ENCODE measurements at places on chromosomes 2 and 18.
A peak's percentile ranks its signal among the peaks of the same experiment; 100 is the strongest.

DNA sequence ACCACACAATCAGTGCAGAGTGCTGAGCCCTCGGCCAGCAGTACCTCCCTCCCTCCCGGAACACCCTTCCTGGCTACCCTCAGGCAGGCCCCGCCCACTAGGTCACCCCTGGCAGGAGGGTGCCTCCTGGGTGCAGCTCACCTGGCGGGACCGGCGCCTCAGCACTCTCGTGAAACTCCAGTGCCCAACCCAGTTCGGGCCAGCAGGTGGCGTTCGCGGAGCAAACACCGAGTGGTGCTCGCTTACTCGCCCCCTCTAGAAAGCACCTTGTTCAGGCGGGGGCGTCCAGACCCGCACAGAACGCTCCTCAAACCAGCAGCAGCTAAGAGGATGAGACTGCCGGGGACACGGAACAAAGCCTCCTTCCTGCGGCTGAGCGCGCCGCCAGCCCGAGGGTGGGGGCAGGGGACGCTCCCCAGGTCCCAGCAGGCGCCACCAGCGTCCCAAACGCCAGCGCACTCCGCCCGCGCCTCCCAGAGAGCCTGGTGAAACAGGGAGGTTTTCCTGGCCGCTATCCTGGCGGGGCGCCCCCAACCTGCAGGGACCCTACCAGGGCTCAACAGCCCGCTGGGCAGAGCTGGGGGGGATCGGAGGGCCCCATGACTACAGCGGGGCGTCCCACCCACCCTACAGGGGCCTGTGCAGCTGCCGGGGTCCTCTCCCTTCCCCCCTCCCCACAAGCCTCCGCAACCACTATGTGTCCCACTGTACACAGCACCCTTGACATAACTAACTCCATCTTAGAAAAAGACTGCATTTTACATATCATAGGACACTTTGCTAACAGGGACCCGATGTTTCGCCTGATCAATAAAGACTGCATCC, 44.7 kb downstream of the MRPS5 start:
- DNase-seq: peak; percentile 16

- no peak for DNase-seq
Measured at GRCh38 chr2:171579481-171579880, 57.2 kb downstream of the CYBRD1 start.

DNA sequence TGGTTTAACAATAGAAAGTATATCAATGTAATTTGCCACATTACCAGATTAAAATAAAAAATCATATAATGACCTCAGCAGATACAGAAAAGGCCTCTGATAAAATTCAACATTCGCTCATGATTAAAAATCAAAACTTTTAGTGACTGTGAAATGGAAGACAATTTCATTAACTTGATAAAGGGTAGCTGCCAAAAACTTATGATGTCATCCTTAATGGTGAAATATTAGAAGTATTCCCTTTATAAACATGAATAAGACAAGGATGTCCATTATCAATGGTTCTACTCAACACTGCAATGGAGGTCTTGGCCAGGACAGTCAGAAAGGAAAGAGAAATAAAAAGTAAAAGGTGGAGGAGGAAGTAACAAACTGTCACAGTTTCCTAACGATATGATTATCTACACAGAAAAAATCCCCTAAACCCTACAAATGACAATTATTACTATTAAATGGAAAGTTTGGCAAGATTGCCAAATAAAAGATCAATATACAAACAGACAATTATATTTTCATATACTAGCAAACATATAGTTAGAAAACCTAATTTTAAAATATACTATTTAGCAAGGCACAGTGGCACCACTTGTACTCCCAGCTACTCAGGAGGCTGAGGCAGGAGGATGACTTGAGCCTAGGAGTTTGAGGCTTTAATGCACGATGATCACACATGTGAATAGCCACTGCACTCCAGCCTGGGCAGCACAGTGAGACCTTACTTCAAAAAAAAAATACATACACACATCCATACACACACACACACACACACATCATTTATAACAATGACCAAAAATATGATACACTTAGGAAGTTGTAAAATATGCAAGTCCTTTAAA, 12.8 kb downstream of the METTL8 start:
- DNase-seq: no peak

GRCh38 chr2:25323042-25323514, 18.6 kb downstream of the DNMT3A start:
- DNase-seq: no peak

GRCh38 chr2:99854236-99854852, 288.0 kb downstream of the AFF3 start:
- DNase-seq: no peak

GRCh38 chr2:74066491-74067203, 81.1 kb downstream of the BOLA3 start:
- no peak for DNase-seq

GRCh38 chr18:60021556-60021955, 121.8 kb downstream of the PMAIP1 start:
- no peak for DNase-seq

DNA sequence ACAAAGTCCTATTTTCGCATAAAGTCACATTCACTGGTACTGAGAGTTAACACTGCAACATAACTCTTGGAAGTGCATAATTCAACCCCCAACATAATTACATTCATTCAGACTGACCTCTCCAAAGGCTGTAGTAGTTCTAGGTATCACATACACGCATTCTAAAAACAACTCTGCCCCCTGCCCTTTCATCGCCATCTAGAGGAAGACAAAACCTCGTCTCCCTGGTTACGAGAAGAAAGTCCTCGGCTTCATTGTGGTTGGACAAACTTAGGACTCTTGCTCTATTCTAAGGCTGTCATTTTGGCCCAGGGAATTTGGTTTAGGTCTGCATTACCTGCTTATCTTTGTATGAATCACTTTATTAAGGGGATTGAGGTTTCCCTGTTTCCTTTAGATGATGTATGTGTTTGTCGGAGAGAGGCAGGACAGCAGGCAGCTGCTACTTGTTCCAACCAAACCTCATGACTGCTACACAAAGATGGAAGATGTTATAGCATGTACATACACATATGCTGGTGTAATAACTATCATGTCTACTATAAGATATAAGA, 215.4 kb upstream of the NRXN1 start:
- no peak for DNase-seq

DNA sequence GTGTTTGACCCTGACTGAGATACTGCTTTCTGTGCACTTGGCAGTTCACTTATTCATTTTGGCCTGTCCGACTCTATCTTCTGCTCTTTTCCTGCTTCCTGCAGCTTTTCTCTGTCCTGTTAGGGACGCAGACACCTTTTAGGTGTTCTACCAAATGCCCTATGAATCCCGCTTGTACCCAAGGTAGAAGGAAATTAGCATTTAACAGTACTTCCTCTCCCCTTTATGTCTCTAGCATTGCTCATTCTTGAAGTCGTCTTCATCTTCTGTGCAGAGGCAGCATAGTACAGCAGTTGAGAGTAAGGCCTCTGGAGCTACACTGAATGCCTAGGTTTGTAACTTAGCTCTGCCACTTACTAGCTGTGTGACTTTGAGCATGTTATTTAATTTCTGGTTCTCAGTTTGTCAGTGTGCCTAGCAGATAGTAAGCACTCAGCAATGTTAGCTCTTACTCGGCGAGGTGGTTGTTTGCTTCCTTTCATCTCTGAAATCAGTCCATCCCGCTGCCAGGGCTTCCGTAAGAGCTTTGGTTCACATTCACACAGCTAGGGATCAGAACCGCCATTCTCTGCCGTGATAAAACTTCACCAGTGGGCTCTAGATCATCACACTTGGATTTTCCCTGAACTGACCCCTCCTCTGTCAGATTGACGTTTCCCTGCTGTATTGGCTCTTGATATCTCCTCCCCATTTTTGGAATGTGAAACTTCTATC, 1.4 kb downstream of the CCT7 start:
- DNase-seq: no peak

DNA sequence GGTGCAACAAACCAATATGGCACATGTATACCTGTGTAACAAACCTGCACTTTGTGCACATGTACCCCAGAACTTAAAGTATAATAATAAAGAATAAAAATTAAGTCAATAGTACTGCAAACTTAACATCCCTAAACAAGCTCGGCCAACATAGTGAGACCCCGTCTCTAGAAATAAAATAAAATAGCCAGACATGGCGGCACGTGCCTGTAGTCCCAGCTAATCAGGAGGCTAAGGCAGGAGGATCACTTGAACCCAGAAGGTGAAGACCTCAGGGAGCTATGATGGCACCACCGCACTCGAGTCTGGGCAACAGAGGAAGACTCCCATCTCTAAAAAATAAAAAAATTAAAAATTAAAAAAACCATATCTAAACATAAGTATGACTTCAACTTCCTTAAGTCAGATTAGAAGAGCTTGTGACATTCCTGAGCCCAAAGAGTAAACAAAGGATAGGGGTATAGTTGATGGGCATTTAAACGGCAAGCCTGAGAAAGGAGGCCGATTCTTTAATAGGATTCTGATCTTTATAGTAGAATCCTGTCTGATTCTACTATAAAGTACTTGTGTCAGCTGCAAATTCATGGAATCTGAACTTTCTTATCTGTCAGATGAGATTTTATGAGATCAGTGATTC, 1.6 kb downstream of the FAM124B start:
- no peak for DNase-seq

- DNase-seq: peak; percentile 20
Measured at GRCh38 chr18:63317982-63318888, 1.3 kb downstream of the BCL2 start.

- DNase-seq: no peak
Measured at GRCh38 chr2:184597571-184597991, 748 bp upstream of the ZNF804A start.

- no peak for DNase-seq
Measured at GRCh38 chr2:127179766-127180165, 40.3 kb downstream of the CYP27C1 start.

DNA sequence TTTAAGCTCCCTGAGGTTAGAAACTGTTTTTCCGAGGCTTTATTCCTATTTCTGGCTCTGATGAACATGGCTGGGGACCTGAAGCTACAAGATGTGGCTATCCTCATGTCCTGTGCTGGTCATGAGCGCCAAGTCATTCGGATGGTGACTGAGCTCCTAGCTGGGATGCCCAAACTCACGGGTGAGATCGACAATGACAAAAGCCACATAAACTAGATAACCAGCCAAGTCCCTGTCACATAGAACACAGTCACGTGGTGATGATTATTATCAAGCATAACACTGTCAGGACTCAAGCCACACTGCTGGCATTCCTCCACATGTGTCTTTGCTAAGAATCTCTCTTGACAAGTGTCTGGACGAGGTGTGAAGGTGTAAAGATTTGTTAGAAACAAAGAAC, 274.9 kb downstream of the CLIP4 start:
- DNase-seq: no peak

DNA sequence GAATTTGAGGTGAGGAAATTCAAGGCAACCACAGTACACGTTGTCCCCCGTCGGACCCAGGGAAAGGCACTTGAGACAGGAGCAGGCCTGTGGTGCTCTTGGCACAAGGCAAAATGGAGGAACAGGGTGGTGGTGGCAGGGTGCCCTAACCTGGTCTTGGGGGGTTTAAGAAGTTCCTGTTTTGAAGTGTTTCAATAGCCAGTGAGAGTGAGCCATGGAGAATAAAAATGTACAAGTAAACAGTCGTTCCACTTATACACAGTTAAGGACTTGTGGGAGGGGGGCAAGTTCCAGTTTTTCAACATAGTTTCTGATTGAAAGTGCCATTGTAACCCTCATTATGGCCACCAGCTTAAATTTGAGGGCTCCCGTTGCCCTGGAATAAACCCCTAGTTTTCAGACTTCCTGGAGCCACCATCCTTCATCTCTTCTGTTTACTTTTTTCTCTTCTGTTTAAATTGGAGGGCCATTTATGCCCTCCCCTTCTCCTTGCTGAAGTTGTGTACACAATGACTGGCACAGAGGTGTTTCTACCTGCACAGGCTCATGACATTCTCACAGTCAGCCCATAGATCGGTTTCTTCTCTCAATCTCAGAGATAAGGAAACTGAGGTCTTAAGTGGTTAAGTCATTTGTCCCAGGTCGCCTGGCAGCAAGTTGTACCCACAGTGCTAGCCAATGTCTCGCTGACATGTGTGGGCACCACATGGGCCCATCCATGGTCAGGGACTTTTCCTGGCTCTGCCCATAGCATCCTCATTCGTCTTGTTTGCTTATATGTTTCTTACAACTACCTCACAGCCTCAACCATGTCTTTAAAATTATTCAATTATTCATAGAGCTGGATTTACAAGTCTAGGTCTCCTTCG, 66.0 kb upstream of the ST3GAL5 start:
- no peak for DNase-seq

DNA sequence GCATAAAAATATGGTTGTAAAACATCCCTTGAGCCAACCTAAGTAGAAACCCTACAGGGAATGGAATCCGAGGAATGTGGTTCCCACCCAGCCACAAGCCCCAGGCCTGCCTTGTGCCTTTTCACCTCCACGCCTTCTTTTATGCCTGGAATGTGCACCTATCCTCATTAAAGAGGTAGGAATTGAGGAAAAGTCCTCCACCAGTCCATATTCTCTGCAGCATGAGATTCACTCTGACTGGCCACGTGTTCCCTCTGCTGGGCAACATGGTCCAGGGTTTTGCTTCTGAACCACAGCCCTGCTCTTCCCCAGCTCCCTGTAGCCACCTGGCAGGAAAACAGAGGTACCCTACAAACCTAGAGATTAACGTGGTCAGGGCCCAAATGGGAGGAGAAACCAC, 787.9 kb upstream of the RAB6C start:
- no peak for DNase-seq

Data from kidney capillary endothelial cell (primary cell).